ENCODE measurements at places on chromosomes 6 and 20.
A peak's percentile ranks its signal among the peaks of the same experiment; 100 is the strongest.

DNA sequence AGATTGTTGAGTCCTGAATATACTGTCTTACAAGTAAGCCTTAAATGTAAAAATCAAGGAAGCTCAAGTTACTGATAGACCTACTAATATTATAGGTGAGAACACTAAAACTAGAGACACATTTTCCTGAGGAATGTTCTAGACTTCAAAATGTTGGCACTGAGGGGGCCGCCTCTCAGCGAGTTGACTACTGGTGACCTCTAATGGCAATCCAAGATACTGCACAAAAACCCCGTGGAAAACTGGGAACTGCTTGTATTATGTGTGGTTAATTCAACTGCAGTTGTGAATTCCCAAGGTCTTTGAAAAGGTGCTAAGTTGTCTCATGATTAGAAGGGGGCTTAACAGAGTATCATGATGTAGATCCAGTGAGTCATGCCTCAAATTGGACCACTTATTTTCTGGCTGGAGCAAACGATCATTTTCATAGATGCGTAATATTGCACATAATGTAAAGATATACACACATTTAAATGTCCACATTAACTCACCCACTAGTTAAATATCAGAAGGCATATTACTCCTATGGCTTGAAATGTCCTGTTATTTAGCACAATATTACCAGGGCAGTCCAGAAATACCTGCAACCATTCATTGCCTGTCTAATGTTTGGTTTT, 336.2 kb downstream of the FOXA2 start:
- DNase-seq = no peak

GRCh38 chr6:117165911-117166499, 99.4 kb upstream of the VGLL2 start:
- DNase-seq = no peak

DNA sequence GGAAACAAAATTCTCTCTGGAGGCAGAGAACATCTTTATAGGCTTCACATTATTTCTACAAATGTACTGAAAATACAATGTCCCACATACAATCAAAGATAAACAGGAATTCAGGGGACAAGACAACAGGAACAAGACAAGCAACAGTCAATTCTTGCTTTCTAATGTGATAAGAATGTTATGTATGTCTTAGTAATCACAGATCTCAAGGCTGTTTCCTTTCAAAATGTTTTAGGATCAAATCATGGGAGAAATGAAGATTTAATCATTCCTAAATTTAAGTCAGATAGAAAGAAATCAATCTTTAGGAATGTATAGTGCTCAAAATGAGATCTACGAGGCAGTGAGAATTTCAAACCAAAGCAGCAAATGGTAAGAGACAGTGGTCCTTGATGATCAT, 32.1 kb downstream of the NEDD9 start:
- DNase-seq = no peak

DNA sequence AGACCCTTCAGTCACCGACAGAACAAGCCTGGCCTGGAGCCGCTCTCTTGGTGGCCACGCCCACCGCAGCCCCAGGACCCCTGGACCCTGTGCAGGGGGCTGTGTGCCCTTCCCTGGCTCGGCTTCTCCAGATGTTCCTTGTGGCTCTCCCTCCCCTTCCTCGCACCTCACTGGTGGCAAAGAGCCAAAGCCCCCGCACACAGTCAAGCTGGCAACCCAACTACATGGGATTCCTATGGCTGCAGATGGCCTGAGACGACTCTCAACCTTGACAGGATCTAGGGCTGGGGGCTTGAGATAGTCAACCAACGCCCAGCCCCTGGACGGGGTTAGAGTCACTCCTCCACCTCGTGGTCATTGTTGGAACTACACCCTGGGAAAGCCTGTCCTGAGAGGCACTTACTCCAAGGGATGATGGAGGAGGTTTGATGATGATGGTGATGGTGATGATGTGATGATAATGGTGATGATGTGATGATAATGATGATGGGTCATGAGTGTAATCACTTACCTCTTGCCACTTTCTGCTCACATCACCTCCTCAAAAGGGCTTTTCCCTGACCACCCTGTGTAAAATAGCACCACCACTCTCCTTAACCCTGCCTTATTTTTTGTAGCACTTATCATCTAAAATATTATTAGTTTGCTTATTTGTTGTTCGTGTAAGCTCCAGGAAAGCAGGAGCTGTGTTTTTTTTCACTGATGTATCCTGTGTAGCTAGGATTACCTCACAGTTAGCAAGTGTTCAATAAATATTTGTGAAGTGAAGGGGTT, 278.4 kb downstream of the LRFN2 start:
- DNase-seq = peak; percentile 55

- no peak for DNase-seq
These were observed 163.1 kb upstream of the THEMIS start for GRCh38 chr6:128063850-128064539.

DNA sequence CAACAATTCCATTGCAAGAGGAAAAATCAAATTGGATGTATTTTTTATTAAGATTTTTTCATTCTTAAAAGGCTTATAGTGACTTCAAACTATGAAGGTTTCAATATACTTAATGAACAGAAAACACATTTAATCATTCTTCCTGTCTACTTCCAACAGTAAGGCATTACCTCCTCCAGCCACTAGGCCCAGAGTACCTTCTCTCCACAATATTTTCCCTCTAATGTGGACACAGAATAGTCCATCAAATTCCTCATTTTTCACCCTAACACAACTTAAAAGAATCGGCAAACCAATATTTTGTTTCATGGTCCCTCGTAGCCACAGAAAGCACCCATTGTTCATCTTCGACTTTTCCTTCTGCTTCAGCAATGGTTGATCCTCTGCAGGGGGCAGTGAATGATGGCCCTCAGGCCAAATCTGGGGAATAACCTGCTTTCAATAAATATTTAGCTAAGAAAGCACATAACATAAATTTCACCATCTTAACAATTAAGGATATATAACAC, 335.4 kb upstream of the ID4 start:
- no peak for DNase-seq
